ENCODE measurements at places on chromosomes 11 and 22.

- no peak for DNase-seq
Observed at GRCh38 chr11:5923794-5924193, 18.3 kb upstream of the OR56A3 start.

GRCh38 chr22:46275455-46276122, 7.8 kb downstream of the TTC38 start:
- no peak for DNase-seq

DNA sequence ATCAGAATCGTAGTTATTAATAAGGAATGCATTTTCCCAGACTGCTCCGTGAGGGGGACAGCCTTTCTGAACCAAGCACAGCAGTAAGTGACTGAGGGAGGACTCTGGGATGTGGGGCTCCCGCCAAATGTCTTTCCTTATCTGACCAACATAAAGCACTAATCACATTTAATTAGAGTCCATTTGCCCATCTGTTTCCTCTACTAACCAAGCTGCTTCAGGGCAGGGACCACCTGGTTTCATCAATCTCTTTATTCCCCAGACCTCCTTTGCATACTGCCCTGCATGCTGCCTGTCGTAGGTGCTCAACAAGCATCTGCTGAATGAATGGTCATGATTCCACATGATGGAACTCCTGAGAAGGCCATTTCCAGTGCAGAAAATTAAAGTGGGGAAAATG, 29.4 kb downstream of the SMCO4 start:
- no peak for DNase-seq

GRCh38 chr11:72209101-72209500, 7.5 kb upstream of the FOLR2 start:
- DNase-seq: no peak

DNA sequence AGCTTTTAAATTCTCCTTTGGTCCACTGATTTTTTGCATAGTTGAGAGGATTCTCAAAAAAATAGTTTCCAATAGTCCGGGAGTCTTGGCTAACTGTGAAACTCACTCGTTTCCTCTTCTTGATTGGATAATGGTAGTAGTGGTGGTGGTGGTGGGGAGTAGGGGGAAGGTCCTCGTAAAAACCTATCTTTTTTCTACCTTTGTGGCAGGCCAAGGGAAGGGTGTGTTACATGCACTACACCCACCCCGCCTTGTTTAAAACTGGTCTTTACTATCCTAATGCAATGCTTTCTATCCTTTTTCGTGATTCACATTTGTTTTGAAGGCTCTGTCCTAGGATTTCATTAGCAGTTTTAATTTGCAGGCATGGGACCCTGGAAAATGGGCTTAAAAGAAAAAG, 4.8 kb downstream of the TEAD1 start:
- no peak for DNase-seq
